Osteoblast (primary cell): ENCODE measurements at places on chromosomes 5 and 9. TPM values are rescaled to one million over a fixed set of nuclear protein-coding genes. Genes with fewer than 3 reads are reported as not detected.

DNA sequence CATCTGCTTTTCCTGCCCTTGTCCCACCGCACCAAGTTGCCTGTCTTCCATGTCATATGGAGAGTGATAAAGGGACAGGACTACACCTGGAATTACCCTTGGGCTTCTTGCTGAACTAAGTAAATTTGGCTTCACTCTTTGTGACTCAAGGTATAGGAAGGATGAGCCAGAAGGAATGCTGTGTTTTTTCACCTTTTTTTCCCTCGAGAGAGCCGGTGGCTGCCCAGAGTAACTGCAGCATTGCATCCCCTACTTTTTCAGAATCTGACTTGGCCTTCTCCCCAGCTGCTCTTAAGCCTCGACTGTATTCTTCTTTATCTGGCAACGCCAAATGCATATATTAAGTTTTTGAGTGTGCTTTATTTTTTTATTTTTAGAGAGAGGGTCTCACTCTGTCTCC is 38.4 kb downstream of the RCL1 start:
- H3K27me3 ChIP-seq: no peaks in the 10 kb centered on the region
- no peak overlapping the region for H3K4me3 ChIP-seq
- no peak overlapping the region for H3K27ac ChIP-seq
- peaks cover 3% of the 10 kb centered on the region for H3K36me3 ChIP-seq
- DNase-seq: no peak

DNA sequence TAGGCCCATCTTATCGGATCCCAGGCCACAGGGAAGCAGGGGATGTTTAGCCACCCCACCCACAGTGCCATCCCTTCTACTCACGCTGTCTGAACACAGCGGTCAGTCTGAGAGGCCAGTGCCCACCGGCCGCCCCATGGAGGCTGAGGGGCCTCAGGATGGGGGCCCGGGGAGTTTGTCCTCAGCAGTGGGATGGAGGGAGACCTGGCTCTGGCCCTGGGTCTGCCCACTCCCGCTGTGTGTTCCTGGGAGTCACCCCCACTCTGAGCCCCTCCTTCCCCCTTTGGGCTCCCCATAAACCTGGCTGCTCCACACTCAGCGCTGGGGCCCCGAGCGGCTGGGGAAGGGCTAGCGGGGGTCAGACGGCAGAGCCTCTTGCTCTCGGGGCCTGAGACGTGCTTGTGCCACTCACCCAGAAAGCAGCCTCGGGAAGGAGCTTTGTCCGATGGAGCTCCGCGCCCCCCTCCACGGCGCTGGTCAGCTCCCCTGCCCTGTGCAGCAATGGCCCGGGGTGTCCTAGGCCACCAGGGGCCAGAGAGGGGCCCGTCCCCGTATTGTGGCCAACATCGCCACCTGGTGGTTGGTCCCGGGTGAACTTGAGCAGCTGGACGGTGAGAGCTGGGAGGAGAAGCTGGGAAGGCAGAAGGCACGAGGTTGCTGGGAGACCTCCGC is 10.9 kb upstream of the LAMC3 start:
- peaks cover 30% of the 10 kb centered on the region for H3K27me3 ChIP-seq
- no peak overlapping the region for H3K4me3 ChIP-seq
- no peaks in the 10 kb centered on the region for H3K4me1 ChIP-seq
- H3K27ac ChIP-seq: no peak overlapping the region
- DNase-seq: peak; percentile 99
- H3K36me3 ChIP-seq: no peaks in the 10 kb centered on the region

- no peaks in the 10 kb centered on the region for H3K4me1 ChIP-seq
- no peaks in the 10 kb centered on the region for H3K27me3 ChIP-seq
- no peak for DNase-seq
- H3K27ac ChIP-seq: no peak overlapping the region
Observed at GRCh38 chr5:8633696-8634095, 764.7 kb downstream of the MTRR start.

The NME5 gene
- 5.9 and 6.5 TPM in 2 replicates for total RNA-seq
